ENCODE measurements at places on chromosomes 5 and 9.

DNA sequence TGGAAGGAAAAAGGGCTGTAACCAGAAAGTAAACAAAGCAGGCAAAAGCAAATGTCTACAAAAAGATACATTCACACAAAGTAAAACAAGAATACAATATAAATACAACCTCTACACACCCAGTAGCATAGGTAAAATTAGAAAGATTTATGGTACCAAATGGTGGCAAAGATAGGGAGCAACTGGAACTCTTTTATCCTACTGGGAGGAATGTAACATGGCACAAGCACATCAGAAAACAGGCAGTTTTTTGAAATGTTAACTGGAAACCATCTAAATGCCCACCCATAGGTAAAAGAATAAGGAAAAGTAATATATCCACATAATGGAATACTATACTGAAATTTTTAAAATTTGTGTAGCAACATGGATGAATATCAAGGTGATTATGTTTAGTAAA is 8.7 kb upstream of the ARL14EPL start:
- DNase-seq, result no peak

GRCh38 chr5:150309101-150309885 is 6.6 kb upstream of the ARSI start:
- no peak for DNase-seq

- DNase-seq, result no peak
Observed at GRCh38 chr5:163730206-163730756, 224.9 kb downstream of the MAT2B start.

DNA sequence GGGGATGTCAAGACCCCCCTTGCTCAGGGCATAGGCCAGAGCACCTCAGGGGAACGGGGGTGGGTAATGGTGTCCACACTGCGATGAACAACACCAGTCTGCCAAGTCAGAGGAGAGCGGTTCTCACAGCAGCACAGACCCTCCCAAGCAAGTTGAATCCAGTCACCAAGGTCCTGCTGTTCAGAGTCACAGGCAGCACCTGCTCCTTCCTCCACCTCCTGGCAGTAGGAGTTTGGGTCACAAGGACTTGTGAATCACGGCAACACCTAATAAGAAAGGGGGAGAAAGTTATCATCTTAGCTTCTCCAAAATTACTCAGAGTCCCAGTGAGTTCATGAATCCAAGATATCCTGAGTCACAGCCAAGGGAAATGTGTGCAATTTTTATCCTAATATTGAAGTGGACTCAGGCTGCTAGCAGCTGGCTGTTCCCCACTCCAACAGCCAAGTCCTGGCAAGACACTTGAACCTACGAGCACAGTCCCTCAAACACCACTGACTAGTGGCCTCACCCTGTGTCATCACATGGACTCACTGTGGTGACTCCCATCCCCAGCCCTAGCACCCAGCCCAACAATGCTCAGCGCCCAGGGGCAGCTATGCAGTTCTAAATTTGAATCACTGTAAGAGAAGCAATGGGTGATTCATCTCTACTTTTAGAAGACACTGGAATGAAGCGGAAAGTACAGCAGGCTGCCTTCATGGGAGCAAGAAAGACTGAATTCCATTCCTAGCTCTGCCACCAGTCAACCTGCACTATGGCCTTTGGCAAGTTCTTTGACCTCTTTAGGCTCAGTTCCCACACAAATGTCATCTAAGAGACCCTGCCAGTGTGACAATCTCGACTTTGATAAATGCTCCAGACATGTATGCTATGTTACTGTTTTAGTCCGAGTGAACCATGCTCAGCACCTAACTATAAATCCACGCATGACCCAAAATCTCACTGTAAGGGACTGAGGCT is 113.7 kb downstream of the KLHL3 start:
- DNase-seq, result no peak

DNA sequence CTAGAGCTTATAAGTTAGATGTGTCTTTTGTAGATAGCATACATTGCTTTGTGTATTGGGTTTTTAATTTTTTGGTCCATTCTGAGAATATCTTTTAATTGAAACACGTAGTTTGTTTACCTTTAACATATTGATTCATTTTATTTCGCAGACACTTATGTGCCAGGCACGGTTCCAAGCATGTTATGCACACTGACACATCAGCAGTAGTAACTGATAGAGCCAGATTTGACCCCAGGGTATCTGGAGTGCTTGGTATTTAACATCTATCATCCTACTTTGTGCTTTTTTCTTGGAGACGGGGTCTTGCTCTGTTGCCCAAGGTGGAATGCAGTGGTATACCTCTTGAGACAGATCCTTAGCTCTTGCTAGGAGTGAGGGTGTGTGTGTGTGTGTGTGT is 71.9 kb downstream of the USP20 start:
- no peak for DNase-seq

All from esophagus squamous epithelium (tissue), 5 donors.